Stimulated activated naive CD4-positive, alpha-beta T cell (primary cell): ENCODE measurements at places on chromosomes 12 and 14.

GRCh38 chr12:115817389-115817788, 460.1 kb downstream of the MED13L start:
- DNase-seq: no peak

DNA sequence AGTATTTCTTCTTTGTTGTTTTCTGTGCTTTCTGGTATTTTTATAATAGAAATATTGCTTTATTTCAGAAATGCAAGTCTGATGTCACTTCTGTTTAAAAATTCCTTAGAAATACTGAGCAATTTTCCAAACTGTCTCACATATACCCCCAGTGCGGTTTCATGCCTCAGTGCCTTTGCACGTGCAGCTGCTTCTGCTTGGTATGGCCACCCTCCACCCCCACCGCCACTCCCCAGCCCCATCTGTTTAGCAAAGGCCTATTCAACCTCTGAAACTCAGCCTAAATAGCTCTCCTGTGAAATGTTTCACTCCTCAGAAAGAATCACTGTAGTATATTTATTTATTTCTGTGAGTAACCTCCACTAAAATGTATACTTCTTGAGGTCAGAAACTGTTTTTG, 52.3 kb downstream of the PPM1H start:
- no peak for DNase-seq

DNA sequence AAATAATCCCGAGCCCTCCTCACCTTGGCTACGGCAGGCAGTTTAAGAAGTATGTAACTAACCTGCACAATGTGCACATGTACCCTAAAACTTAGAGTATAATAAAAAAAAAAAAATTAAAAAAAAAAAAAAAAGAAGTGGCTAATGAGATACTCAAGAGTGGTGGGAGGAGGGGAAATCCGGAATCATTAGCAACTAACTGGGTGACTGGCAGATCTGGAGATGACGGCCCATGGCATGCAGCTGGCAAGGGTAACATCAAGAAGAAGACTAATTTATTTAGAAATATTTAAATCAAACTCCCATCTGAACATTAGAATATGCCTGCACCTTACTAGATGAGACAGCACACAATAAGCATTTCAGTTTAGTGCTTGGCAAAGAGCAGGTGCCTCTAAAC, 52.3 kb upstream of the TMCC3 start:
- DNase-seq: no peak

DNA sequence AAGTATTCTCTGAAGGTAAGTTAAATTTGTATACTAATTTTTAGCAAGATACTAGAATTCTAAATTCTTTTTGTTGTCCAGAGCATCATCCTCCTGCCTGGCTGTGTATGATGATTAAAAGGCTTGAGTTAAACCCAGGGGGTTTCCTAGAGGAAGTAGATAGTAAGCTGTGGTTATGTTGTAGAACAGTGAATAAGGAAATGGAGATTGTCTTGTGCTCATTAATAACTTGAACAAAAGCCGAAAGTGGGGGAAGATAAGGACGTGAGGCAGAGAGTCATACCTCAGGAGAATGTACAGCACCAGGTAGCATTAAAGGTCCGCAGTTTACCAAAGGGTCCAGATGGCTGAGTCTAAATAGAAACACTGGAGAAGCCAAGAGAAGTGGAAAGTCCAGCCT, 42.0 kb downstream of the CKB start:
- no peak for DNase-seq

- DNase-seq: no peak
Measured at GRCh38 chr12:132740652-132741051, 21.0 kb downstream of the ANKLE2 start.

DNA sequence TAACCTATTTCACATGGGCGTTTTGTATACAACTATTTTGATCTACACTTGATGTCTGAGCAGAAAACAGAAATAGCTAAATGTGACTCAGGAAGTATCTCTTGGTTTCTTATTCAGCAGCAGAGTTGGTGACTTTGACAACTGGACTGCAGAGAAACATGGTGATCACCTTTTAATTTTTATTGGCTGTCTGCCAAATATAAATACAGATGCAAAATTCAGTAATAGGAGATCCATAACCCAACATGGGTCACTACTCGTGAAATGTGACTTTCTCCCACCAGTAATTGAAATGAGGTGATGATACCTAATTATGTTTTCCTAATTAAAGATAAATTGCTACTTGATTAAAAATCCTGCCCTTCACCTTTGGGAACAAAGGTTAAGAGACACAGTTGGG, 487.1 kb downstream of the NELL2 start:
- no peak for DNase-seq
